ENCODE measurements at places on chromosomes 1 and 21. TPM values are rescaled to one million over a fixed set of nuclear protein-coding genes. Genes with fewer than 3 reads are reported as not detected.

DNA sequence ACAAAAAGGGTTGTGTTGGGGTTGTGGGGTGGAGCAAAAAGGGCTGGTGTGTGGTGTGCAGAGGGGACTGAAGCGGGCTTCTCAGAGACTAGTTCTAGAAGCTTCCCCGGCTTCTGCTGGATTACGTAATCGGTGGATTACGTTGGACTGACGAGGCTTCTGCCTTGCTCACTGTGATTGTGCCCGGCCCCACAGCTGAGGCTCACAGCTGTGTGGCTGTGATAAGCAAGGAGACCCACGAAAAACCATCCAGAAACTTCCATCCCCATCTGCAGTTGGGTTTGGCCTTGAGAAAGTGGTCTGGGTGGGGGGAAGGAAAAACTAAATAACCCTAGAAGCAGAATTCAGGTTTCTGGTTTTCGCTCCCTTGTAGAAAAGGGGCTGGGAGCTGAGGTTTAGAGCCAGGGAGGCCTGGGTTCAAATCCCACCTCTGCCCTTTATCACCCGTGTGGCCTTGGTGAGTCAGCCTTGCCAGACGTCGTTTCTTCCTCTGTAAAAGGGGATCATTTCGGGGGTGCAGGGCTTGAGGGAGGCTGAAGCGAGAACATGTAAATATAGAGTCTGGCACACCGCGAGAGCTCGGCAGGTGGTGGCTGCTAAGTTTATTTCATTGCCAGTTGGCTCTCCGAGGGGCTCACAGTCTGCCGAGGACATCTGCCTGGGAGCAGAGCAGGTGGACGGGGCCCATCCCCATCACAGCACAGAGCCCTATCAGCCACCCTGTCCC lies 30.4 kb upstream of the DISP3 start:
- no peak for DNase-seq

DNA sequence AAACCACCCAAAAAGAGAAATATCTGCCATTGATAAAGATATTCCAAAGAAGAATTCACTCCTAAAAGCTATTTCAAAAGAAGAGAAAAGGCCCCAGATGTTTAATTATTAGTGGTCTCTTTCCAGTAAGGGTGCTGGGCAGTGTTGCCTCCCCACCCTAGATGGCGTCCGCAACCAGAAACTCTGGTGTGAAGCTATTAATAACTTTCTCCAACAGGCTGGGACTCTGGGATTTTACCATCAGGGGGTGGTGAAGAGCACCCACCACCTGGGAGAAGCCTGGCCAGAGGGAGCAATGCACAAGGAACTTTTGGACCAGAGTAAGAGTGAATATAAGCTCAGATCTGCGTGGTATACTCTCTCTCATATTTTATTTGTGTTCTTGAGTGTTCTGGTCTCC lies 115.4 kb upstream of the TIAM1 start:
- no peak for DNase-seq

The SPRR2E gene
- not detected for total RNA-seq

- DNase-seq = no peak
Observed at GRCh38 chr1:227273557-227273956, 44.7 kb downstream of the CDC42BPA start.

DNA sequence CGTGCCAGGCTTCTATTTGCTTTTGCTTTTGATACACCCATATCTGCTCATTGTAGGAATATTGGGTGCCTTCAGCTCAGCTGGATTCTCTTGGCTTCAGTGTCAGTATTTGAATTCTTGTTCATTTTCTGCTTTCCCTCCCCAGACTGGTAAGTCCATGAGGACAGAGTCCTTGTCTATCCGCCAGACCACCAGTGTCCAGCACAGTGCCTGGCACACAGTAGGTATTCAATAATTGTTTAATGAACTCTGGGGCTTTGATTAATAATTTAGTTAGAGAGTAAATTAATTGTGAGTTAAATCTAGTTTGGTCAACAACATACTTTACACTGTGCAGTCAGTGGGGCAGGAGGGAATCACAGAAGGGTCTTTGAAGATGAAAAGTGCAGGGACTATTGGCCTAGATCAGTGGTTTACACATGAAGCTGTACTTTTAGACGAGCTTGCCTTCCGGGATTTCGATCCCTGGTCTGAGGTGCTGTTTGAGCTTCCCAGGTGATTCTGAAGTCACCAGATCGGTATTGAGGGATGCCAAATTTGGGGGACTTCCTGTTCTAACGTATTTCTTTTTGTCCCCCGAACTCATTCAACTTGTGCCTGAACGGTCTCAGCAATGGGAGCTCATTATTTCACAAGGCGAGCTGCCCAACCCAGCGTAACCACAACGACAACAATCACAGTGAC lies 119.1 kb upstream of the JUN start:
- DNase-seq = no peak

GRCh38 chr1:20290624-20291597 lies at the start of gene VWA5B1:
Gene VWA5B1, plus strand, starts transcription at chr1:20290875. Its CDS starts 19,727 bp downstream, at chr1:20310602.
- DNase-seq = no peak

DNA sequence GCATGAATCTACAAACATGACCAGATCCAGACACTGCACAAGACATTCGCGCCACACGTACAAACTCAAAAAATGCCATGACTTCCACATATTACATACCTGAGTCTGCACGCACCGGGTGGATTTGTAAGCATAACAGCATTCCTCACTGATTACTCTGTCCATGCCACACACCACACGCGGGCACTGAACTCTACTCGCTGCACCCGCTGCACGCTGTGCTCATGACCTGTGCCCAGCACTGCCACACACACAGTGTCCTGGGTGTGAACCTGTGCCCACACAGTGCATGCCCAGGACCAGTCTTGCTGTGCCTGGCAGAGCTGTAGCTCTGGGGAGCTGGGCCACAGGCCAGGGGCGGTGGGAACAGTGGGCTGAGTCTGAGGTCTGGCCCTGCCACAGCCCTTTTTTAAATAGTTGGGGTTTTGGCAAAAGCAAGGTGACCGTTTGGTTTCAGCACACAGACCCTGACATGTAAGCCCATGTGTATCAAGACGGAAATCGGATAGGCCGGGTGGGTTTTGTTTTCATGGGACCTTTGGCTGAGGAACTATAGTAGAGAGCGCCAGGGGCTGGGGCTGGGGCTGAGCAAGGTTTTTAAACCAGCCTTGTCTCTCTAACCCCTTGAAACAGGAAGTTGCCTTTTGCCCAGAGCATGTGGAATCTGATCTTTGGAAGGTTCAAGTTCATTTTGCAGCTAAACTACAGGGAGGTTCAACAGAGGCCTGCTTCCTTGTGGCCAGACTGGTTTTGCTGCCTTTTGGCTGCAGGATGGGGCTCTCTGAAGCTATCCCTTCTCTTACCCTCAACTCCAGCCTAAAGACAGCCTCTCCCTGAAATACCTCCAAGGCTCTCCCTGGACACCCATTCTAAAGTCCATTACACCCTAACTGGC lies 12.3 kb upstream of the GOLT1A start:
- DNase-seq = no peak

The ACTL8 gene
- total RNA-seq = not detected

GRCh38 chr1:17682400-17682799 lies 72.7 kb upstream of the ACTL8 start:
- no peak for DNase-seq

- DNase-seq = no peak
Observed at GRCh38 chr21:23162198-23162946, 2164.2 kb downstream of the NCAM2 start.

The WLS gene
- 43.0 TPM for total RNA-seq

GRCh38 chr1:197062692-197063091 lies 4.4 kb downstream of the F13B start:
- DNase-seq = no peak

DNA sequence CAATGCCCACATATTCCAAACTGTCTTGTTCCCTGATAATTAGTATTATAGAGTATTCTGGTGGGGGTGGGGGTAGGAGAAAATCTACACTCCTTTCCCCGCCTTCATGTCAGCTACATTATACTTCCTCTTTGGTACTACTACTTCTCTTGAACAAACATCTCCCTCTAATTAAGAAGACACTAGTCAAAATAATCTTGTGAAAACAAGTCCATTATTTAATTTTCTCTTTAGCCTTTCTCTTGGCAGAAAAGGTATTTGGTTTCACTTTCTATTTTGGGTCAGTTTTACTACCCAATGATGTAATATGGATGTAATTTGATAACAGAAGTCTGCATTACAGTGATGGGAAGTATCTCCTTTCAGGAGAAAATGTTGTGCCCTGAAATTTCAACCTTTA lies 22.5 kb downstream of the NTMT2 start:
- no peak for DNase-seq

DNA sequence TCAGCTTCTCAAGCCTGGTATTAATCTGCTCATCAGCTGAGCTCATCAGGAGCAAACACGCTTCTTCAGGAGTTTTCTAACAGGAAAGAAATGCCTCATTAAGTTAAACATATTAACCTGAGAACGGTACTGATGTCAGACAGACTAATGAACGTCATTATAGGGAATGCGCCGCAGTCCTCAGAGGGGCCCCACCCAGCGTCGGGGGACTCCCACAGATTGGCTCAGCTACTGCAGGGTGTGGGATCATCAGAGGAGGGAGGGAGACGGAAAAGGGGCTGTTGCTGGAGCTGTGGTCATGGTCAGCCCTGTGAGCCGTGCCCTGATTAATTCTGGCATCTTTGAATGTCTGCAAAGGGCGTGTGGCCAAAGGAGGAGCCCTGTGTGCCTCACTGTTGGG lies 348.5 kb downstream of the PTPRU start:
- DNase-seq = no peak

- no peak for DNase-seq
Observed at GRCh38 chr1:56773341-56774066, 45.7 kb downstream of the FYB2 start.

- no peak for DNase-seq
Observed at GRCh38 chr1:235933017-235933765, 66.5 kb upstream of the LYST start.

DNA sequence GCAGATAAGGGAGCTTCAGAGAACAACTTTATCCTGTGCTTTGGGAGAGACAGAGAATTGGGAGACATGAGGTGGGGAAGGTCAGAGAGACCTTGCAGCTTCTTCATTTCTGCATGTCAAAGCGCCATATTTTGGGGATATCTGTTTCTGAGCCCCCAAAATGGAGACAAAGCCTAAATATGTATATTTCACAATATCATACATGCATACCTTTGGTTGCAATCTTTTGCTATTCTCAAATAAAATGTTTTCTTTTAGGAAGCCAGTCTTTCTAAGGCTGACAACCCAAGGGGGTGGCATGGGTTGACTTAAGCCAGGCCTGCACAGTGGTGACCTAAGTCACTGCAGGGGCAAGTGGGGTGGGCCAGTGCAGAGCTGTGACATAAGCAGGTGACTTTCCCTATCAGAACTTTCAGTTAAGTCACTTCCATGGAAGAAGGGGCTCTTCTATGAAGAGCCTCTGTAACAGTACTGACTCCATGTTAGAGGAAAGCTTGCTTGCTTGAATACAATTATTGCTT lies 13.9 kb upstream of the MRPL55 start:
- DNase-seq = peak; percentile 11

- no peak for DNase-seq
Observed at GRCh38 chr1:231028682-231029081, 11.4 kb downstream of the FAM89A start.

DNA sequence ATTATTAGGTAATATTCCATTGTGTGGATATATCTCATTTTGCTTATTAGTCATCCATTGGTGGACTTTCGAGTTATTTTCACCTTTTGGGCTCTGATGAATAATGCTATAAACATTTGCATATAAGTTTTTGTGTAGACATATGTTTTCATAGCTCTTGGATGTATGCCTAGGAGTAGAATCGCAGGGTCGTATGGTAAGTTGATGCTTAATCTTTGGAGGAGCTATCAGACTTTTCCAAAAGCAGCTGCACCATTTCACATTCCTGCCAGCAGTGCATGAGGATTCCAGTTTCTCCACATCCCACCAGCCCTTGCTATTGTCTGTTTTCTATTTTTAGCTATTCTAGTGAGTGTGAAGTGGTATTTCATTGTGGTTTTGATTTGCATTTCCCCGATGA lies 120.3 kb upstream of the TMEM51 start:
- no peak for DNase-seq

DNA sequence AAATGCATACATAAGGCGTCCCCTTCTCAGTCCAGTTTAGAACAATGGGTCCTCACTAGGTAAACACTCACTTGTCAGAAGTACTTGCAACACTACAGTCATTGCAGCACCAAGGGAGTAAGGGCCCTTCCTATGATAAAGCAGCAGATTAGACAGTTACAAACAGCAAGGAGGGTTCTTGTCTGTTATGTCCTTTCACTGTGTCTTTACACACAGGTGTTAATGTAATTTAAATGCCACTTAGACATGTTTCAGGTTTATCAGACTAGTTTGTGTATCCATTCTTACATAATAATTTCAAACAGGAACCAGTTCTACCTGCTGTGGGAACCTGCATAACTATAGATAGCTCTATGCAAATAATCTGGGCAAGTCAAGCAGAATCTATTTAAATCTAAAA lies 105.6 kb upstream of the USH2A start:
- no peak for DNase-seq

DNA sequence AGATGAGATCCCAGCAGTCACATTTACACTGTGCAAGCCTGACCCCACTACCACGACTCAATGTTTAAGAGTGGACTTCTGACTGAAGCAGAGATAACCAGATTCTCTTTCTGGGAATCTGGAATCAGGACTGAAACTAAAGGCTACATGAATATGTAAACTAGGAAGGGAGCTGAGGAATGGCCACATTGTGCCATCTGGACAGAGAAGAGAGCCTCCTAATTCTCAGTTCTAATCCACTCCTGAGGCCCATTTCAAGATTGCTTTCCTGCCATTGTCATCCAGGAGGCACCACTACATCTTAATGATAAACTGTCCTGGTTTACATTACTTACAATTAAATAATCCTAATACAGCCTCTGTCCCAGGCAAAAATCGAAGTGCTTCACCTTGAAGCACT lies 6.5 kb downstream of the PAXBP1 start:
- no peak for DNase-seq

DNA sequence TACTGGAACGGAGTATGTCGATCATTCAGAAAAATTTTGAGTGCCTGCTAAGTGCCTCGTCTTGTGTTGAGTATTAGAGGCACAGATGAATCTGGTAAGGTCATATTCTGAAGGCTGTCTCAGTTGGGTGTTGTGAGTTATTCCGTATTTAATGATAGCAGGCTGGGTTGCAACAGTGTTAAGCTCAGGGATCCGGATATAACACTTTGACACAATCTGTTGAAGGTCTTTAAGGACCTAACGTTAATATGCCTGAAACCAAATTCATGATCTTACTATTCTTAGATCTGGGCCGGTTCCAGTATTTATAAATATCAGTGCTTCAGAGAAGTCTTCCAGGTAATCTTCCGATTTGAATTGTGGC lies 555 bp downstream of the PRPF38A start:
- DNase-seq = no peak

The PAX7 gene
- total RNA-seq = not detected

DNA sequence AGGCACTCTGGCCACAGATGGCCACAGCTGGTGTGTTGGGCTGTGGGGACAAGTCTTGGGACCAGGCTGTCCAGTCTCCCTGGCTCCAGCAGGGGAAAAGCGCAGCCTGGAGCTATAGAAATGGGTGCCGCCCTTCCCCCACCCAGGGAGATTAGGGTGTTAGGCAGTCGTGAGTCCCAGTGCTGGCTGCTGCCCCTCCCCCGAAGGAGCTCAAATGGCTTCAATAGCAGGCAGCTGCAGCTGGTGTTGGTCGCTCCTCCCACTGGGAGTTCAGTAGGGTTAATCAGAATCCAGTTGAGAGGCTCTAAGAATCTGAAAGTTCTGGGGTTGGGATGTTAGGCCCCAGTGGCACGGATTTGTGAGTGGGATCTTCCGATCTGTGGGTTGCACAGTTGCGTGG lies 595.6 kb upstream of the PKN2 start:
- DNase-seq = no peak

The GPR37L1 gene
- total RNA-seq = not detected

The PFDN2 gene
- total RNA-seq = 66.9 TPM
